ENCODE measurements at places on chromosomes 2 and 18.

GRCh38 chr2:76563730-76564129, 853.0 kb upstream of the GCFC2 start:
- no peak for DNase-seq

- no peak for DNase-seq
Observed at GRCh38 chr2:230872968-230873660, 8.4 kb downstream of the ITM2C start.

- DNase-seq = peak; percentile 65
Observed at GRCh38 chr2:102106133-102106556, 36.4 kb upstream of the IL1R1 start.

DNA sequence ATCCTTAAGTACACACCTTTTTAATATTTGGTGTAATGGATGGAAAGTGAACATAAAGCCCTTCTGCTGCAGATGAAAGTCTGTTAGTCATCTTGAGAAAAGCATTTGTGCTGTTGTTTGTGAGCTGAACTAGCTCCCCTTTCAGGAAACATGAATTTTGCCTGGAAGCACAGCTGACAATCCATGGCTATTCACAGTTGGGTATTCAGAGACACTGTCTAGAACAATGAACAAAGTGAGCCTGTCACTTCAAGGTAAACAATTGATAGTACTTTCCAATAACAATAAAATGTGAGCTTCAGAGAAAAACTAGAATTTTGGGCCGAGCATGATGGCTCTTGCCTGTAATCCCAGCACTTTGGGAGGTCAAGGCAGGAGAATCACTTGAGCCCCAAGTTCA, 6.8 kb upstream of the EFHD1 start:
- no peak for DNase-seq

Measured in fibroblast of skin of abdomen (primary cell).